ENCODE measurements at places on chromosomes 2 and 18.

- no peak for DNase-seq
These were observed 133.9 kb upstream of the FSHR start for GRCh38 chr2:49288113-49288705.

DNA sequence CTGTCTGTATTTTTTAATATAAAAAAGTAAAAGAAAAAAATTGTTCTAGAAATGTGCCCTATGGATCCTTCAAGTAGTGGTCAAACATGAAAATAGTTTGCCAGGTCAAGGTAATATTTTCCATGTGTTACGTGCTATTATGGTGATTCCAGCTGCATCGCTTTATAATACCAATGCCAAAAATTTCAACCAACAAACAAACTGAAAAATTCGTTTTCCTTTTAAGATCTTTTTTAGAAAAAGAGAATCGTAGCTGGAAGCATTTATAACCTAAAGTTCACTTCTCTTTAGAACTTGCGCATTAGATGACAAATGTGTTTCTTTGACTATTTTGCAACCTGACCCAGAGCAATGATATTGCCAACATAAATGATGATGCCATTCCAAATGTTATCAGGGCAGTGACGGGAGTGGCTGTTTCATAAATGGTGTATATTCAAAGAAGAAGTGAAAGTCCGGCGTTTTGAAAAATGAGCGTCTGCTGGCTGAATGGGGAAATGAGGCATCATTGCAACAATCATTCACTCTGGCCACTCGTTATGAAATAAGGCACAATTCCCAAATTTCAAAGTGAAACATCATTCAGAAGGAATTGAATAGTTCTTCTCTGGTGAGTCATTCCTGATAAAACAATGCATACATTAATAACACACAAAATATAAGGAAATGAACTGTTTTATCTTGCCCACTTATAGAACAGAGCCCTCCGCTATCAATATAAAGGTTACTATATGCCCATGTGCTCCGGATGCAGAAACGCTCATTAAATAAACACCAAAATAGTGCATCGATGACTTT lies 297.4 kb downstream of the TGIF1 start:
- no peak for DNase-seq

- DNase-seq = no peak
These were observed 201.8 kb upstream of the KLHL14 start for GRCh38 chr18:32974421-32975162.

DNA sequence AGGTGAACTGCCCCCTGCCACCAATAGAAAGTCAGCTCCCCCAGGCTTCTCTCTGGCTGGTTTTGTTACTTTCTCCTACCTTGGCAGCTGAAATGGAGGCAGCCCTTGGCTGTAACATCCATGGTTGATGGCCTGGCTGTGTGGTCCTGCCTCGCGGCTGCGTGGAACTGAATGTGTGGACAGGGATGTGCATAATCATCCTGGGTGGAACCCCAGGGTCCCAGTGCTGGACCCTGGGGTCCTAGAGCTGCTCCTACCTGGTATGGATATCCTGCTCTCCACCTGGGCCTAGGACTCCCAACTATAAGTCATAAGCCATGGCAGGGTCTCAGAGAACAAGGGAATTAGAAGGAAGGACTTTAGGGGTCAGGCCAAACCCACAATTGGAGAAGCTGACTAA lies 93.5 kb downstream of the CAPN13 start:
- no peak for DNase-seq

GRCh38 chr2:39606585-39606984 lies 59.1 kb upstream of the TMEM178A start:
- DNase-seq = no peak

DNA sequence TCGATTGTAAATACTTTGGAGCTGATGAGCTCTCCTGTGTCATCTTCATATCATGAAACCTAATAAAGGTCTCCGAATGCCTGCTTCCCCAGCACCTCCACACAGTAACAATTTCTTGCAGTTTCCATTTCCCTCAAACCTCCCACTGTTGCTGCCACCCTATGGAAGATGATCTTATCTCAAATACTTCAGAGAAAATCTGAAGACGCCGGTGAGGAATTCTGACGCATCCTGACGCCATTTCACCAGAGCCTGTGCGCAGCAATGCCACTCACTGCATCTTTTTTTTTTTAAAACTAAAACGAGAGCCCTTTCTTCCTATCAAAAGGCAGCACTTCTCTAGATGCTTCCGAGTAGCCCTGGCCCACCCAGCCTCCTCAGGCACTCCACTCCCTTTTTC lies 31.9 kb upstream of the GNAL start:
- no peak for DNase-seq

GRCh38 chr2:109428841-109429566 lies 184.8 kb downstream of the SEPTIN10 start:
- no peak for DNase-seq

- no peak for DNase-seq
These were observed 610.2 kb downstream of the ZEB2 start for GRCh38 chr2:143909577-143910353.

GRCh38 chr2:205510345-205510744 lies 172.0 kb upstream of the NRP2 start:
- no peak for DNase-seq

- DNase-seq = no peak
These were observed 72.1 kb upstream of the PXDN start for GRCh38 chr2:1816414-1816911.

DNA sequence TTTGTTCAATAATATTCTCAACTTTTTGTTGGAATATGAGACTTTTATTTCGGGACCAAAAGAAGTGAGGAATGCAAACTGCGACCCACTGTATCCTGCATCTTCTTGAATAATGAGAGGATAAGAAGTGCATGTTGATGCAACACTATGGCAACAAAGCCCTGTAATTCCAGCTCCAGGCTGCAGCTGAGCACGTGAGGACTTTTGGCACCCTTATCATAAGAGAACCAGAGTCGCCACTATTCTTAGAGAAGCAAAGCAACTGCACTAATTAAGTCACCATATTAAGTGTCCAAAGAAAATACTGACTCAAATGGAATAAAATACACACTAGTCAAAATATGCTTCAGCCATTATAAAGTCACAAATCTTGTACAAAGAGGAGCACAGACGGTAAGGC lies 65.8 kb downstream of the FAM210A start:
- DNase-seq = no peak

DNA sequence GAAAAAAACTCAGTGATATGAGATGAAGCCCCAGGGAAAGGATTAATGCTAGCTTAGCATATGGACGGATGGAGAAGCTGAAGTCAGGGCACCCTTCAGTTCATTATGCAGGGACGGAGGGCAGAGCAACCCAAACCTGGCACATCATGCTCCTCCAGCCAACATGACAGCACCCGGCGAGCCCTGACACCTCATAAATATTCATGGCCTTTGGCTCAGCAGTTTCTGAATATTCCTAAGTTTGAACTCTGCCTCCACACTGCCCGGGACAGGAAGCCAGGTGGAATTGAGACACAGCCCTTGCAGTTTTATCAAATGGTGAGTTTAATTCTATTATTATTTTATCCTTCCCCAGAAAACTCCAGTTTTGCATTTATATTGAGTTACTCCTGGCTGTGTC lies 87.3 kb upstream of the SH3BP4 start:
- no peak for DNase-seq

DNA sequence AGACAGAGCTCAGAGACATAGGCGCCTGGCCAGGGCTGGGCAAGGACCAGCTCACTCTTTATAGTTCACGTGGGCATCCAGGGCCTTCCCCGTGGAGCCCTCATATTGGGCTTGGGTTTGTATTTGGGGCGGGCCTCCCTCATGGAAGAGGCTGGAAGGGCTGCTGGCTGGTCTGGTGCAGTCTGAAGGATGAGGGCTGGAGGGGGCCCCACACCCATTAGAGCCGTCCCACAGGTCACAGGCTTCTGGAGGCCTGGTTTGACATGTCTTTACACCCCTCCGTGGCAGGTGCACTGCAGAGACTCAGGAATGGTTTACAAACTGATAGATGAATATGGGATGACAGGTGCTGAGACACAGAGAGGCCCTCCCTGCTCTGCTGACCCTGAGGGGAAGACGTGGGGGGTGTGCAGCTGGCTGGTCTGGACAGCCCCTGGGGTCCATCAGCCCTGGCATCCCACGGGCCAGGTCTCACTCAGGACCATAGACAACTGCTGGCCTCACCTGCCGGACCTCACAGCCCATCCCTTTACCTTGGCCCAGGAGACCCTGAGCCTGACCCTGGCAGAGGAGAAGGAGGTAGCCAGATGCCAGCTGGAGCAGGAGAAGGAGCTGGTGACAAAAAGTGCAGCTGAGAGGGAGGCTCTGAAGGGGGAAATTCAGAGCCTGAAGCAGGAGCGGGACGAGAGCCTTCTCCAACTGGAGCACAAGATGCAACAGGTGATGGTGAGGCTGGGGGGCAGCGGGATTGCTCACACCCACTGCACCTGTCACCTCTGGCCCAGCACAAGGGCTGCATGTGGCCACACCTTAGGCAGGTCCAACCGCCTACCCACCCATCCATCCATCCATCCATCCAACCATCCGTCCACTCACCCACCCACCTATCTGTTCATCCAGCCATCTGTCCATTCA lies 43.9 kb downstream of the CROCC2 start:
- no peak for DNase-seq

DNA sequence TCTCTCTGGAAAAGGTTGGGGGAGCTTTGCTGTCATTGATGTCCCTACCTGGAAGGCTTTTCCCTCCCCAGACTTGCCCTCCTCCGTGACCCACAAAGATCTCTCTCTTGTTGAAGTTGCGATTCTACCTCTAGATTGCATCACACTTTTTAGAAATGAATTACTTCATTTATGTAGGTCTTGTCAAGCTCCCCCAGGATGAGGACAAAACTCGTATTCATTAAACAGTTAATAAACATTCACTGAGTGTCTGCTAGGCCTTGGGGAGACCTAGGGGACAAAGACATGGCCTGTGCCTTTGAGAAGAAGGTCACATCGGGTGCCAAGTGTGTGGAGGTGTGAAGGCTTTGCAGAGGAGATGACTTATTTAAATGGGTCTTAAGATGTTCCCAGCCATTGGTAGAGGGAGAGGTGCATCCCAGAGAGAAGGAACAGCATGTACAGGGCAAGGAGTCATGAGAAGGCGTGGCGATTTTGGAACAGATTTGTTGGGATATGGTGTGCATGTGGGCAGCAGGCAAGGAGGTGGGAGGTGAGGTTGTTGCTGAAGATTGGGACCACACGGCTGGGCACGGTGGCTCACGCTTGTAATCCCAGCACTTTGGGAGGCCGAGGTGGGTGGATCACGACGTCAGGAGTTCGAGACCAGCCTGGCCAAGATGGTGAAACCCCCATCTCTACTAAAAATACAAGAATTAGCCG lies 9.8 kb upstream of the YWHAQ start:
- DNase-seq = no peak

- no peak for DNase-seq
These were observed 446.9 kb upstream of the NRP2 start for GRCh38 chr2:205235434-205235833.

GRCh38 chr2:190959911-190960788 lies 53.8 kb downstream of the STAT1 start:
- no peak for DNase-seq

- peak; percentile 92 for DNase-seq
These were observed 136.8 kb upstream of the ID2 start for GRCh38 chr2:8544786-8545694.

- DNase-seq = no peak
These were observed 22.4 kb downstream of the RRM2 start for GRCh38 chr2:10144771-10145518.

DNA sequence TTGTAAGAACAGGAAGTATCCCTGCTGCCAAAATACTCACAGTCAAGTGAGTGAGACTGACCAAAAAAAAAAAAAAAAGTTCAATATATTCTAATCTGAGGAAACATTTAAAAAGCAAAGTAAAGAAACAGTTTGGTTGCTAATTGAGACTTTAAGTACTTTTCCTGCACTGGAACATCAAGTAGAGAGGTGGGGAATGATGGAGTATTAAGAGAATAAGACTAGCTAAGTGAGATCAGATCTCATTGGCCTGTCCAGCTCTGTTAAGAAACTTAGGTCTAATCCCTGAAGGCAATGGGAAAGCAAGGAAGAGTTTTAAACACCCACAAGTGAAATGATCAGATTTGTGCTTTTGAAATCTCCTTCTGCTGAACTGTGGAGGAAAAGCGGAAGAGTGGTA lies 27.8 kb upstream of the MAP4K3 start:
- DNase-seq = no peak

- DNase-seq = no peak
These were observed 22.8 kb downstream of the ZEB2 start for GRCh38 chr2:144496977-144497598.

GRCh38 chr2:28633746-28634145 lies 117.9 kb upstream of the PPP1CB start:
- peak; percentile 60 for DNase-seq

GRCh38 chr2:194616334-194616733 lies 1040.7 kb upstream of the SLC39A10 start:
- no peak for DNase-seq

DNA sequence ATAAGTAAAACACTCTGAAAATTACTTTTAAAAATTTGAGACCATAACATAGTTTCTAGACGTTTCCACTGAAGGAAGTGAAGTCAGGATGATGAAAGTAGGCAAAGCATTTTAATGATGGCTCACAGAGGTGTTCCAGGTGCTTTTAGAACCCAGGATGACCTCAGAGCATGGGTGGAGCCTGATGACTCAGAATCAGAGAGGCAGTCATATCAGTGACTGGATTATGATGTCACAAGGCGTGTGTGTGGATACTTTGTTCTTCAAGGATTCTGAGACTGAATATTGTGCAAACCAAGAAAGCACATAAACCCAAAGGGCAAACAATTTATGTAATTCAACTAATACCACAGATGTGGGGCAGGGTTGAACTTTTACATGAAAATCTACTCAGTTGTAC lies 208.0 kb upstream of the FBXO11 start:
- peak; percentile 26 for DNase-seq

DNA sequence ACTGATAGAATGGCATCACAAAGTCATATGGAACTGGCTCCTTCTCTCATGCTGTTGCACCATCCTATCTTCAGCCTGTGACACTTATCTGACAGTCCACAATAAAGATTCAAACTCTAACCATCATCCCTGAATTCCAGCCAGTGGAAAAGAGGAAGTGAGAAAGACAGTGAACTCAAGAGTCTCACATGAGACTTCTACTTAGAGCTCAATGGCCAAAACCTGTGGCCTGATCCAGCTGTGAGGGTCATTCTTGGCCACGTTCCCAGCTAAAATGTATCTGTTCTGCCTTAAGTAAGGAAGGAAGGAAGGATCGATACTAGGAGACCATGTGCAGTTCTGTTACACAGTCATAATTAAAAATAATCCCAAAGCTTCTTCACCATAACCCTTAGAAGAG lies 73.6 kb downstream of the RND3 start:
- no peak for DNase-seq

DNA sequence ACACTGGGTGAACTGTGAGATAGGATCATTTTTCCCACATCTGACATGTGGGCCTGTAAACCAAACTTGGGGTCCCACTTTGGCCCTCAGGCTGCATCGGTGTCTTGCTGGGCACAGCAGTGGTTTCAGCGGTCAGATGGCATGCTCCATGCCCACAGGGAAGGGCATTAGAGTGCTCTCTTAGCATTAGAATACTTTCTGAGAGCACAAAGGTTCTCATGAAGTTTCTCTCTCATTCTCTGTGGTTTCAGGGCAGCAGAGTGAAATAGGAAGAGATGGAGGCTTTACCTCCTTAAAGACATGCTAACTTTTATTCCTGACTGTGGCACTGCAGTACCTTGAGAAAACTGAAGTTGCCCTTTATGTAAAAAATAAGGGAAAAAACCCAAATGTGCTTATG lies 36.6 kb upstream of the GATA6 start:
- DNase-seq = no peak

- no peak for DNase-seq
These were observed 321.0 kb upstream of the HS6ST1 start for GRCh38 chr2:128639693-128640092.
